ENCODE measurements at places on chromosomes 11 and 22.

- peak; percentile 97 for DNase-seq
Measured at GRCh38 chr11:60978546-60979380, 7.3 kb downstream of the CD6 start.

DNA sequence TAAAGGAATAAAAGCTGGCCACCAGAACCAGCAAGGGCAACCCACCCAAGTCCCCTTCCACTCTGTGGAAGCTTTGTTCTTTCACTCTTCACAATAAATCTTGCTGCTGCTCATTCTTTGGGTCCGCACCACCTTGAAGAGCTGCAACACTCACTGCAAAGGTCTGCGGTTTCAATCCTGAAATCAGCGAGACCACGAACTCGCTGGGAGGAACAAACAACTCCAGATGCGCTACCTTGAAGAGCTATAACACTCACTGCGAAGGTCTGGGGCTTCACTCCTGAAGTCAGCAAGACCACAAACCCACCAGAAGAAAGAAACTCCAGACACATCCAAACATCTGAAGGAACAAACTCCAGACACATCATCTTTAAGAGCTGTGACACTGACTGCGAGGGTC is 365.2 kb upstream of the LUZP2 start:
- no peak for DNase-seq

DNA sequence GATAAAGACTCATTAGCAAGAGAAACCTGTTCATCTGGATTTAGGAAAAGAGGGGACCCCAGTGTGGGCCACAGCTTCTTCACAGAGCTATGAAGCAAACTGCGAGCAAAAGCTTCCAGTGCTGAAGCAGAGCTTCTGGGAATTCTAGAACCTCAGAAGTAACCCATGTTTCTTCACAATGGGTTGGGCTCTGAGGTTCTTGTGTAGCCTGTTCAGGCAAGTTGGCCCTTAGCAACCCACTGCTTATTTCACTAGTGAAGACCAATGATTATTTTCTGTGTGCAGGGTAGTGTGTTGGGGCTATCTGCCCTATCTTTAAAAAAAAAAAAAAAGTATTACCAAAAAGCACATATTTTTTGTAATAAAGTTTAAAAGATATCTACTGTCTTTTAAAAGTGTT is at the start of gene ACRV1:
Gene ACRV1, minus strand, starts transcription at position 101 of the 400 bp plus-strand sequence. Its CDS starts 67 bp downstream, at position 34.
- no peak for DNase-seq

DNA sequence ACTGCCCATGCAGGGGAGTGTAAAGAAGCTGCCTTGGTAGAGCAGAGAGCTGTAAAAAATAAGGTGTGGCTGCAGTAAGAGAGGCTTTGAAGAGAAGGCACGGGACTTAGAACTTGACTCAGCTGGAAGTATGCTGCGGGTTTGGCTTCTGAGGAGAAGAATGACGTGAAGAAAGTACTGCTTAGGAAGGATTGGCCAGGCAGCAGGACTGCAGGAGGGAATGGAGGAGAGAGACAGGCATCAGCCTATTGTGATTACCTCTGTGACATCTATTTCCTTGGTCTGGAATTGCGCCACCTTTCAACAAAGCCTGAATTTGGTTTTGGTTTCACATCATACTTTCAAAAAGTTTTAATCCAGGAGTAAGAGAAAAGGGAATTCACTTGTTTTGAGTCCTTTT is 22.5 kb downstream of the PRRG4 start:
- peak; percentile 45 for DNase-seq

GRCh38 chr11:115164774-115165173 is 339.4 kb downstream of the CADM1 start:
- no peak for DNase-seq

GRCh38 chr22:36921309-36922104 is 8.1 kb downstream of the CSF2RB start:
- peak; percentile 94 for DNase-seq

- no peak for DNase-seq
Measured at GRCh38 chr22:19796160-19796559, 35.6 kb downstream of the TBX1 start.

GRCh38 chr22:47600281-47600680 is 837.8 kb downstream of the TBC1D22A start:
- no peak for DNase-seq

- no peak for DNase-seq
Measured at GRCh38 chr11:126518972-126519690, 163.6 kb downstream of the ST3GAL4 start.

DNA sequence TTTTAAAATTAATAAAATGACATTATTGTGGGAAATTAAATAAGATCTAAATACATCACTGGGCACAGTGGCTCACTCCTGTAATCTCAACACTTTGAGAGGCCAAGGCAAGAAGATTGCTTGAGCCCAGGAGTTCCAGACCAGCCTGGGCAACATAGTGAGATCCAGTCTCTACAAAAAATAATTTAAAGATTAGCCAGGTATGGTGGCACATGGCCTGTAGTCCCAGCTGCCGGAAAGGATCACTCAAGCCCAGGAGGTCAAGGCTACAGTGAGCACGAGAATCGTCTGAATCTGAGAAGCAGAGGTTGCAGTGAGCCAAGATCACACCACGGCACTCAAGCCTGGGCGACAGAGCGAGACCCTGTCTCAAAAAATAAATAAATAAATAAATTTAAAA is 15.9 kb upstream of the CARD10 start:
- DNase-seq: no peak

DNA sequence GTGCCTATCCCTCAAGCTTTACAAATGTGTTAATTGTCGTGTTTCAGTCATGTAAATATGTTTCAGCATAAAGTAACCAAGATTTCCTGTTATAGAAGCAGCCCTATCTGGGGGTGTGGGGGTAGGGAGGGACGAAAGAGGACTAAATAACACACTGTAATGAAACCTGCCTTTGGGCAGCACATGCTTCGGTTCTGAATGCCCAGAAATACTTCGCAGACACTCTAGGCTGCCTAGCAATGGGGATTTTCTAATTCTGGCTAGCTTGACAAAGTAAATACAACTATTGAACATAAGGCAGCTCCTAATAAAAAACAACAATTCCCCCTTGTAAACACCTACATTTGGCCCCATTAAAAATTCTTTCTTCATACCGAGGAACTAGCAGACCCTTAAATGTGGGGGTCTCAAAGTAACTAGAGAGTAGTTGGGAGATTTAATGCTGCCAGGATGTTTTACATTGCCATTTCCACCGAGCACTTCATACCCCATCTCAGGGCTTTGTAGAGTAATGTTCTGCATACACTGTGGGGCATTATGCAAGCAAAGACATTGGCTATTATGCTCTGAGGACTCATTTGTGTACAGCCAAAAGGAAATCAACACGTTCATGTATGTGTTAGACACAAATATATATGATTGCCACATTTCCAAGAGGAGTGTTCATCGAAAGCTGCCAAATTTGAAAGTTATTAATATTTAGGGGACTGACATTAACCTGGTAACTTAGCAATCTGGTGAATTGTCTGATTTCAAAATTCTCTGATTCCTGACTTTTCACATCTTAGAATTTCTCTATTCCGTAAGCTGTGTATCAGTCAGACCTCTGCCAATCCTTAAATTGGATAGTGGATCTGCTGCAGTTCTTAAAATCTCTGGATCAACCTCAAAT is 42.1 kb downstream of the PAX6 start:
- DNase-seq: no peak

DNA sequence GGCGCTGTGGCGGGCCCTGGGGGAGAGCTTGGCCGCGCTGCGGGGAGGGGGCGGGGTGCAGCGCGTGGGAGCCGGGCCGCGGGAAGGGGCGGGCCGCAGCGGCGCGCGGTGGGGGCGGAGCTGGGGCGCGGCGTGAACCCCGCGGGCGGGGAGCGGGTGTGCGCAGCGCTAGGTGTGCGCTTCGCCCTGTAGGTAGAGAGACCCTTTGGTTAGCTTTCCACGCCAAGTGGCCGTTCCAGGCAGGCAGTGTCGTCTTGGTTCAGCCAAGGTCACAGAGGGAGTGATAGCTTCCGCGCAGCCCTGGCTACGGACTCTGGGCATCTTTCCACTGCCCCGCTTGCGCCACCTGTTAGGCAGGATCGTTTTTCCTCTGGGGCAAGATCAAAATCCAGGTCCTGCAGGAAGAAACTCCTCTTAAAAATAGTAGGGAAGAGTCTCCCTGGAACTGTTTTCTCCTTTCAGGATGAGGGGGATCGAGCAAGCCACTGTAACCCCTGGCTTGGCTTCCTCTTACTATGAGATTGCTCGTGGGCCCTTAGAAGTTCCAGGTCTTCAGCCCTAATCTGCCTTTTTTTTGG is 434 bp downstream of the BANF1 start:
- no peak for DNase-seq

DNA sequence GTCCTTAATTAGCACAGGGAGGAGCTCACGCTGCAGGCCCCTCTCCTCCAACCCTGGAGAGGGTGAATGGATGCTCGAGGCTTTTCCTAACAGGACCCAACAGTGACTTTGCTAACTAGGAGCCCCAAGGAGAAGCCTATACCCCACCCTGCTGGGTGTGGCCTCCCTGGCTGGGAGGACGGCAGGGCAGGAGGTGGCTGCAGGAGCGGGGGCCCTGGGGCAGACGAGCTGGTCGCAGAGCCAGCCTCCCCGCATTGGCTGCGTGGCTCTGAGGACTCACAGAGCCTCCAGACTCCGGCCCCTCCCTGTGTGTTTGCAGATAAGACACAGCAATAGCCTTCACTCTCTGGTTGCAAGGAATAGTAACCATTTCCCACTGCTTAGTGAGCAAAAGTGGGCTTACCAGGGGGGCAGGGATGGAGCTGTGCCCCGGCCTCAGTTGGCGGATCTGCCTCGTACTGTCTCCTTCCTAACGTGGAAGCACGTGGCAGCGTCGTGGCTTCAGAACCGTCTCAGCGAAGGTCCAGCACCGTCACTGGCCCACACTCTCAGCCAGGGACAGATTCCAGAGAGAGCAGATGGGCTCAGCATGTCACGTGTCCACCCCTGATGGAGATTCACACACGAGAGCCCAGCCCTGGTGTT is 1087.5 kb downstream of the BRD1 start:
- no peak for DNase-seq

GRCh38 chr11:61752117-61752924 is at the start of gene MYRF:
Gene MYRF, plus strand, starts transcription at chr11:61752636. Its CDS starts 109 bp downstream, at chr11:61752745.
- DNase-seq: peak; percentile 21

DNA sequence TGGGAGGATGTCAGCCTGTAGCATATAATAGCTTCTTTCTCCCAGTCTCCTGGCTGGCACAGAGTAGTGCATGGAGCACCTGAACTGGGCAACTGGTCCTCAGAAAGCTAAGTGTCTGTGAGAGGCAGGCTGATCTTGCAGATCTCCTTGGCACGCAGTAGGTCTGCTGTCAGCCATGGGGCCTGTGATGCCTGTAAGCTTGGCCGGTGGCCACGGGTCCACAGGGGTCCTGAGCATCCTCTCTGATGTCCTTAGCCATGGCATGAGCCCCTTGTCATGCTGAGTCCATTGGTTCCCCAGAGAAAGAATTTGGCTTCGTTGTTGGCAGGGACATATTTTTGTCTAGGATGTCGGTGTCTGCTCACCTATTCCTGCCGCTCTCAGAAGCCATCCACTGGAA is 25.0 kb downstream of the AMPD3 start:
- no peak for DNase-seq

- peak; percentile 50 for DNase-seq
Measured at GRCh38 chr11:45518833-45519535, 146.4 kb downstream of the CHST1 start.

DNA sequence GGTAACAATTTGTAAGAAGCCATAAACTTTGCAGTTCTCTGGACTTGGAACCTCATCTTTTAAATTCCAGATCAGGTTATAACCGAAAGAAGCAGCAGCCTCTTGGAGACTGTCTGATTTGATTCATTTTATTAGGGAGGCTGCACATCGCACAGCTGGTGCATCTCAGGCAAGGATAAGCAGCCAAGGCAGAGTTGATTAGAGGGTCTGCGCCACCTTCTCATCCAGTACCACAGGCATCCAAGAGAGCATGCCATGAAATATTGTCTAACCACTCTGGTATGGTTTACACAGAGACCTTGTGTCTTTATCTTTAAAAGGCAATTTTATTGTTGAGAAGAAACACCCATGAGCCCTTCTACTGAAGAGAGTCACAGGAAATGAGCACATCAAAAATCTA is 16.2 kb upstream of the CWF19L2 start:
- no peak for DNase-seq

DNA sequence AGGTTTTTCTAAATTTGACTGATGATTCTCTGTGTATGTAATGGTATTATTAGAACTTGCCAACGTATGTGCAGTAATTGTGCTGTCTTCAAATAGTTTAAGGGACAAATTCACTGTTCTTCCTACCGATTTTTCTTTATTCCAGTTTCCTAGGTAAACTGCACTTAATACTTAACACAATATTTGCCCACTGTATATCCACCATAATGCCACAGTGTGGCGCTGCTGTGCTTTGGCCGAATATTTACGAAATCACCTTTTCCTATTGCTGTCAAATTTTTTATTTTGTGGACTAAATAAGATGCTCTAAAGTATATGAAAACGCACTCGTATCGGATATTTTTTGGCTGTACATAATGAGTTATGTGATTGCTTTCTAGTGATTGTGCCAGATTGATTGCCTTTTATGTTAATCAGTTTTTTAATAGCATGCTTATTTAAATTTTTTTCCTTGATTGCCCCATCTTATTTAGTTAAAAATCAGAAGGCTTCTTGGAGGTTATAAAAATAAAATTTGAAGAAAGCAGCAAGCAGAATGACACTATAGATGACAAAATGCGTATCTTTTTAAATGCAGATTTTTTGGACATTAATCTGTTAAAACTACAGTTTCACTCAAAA is 10.5 kb downstream of the AASDHPPT start:
- DNase-seq: peak; percentile 33

DNA sequence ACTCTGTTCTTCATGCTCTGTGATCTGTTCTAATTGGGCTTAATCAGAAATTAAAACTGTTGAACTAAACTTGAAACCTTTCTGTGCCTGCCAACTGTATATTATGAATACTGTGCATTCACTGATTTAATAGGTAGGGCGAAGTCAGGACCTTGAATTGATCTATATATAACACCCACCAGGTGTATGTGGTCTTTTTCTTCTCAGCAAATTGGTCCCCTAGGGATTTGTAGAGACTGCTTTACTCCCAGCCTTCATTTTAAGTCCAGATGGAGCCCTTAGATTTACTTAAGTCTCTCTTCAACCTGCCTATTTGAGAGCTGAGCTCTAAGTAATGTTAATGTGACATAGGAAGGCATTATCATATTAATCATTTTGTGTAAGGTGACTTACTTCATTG is 257.5 kb downstream of the TMEM135 start:
- DNase-seq: no peak

GRCh38 chr11:3123761-3124733 is 41.1 kb downstream of the OSBPL5 start:
- peak; percentile 77 for DNase-seq

DNA sequence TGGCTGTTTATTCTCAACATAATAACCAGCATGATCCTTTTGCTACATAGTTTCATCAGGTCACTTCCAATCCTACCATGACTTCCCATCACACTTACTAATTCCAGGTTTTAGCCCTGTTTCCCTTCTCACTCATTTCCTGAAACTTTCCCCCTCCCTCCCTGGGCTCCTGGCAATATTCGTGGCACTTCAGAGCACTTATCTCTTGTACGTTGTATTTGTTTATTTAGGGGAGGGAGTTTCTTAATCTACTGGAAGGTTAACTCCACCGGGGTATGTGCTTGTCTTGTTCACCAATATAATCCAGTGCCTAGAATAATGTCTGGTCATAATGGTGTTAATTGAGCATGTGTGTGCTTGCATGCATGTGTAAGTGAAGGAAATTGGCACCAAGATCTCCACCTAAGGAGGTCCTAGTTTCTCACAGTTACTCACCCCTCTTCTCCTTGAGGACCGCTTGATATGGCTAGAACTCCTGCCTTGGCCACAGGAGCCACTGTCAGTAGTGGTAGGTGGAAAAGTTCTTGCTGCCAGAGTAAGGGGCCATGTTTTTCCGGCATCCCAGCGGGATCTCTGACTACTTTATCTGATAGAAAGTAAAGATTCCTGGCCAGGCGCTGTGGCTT is 11.7 kb downstream of the EIF3L start:
- no peak for DNase-seq

All from inflammatory macrophage treated with lipopolysaccharide for 1 hour (primary cell).